ENCODE measurements at places on chromosomes 16 and 17.

- DNase-seq: no peak
These were observed 28.0 kb downstream of the LLGL2 start for GRCh38 chr17:75553295-75554110.

- peak; percentile 49 for DNase-seq
These were observed 36.9 kb downstream of the GINS2 start for GRCh38 chr16:85651629-85652430.

DNA sequence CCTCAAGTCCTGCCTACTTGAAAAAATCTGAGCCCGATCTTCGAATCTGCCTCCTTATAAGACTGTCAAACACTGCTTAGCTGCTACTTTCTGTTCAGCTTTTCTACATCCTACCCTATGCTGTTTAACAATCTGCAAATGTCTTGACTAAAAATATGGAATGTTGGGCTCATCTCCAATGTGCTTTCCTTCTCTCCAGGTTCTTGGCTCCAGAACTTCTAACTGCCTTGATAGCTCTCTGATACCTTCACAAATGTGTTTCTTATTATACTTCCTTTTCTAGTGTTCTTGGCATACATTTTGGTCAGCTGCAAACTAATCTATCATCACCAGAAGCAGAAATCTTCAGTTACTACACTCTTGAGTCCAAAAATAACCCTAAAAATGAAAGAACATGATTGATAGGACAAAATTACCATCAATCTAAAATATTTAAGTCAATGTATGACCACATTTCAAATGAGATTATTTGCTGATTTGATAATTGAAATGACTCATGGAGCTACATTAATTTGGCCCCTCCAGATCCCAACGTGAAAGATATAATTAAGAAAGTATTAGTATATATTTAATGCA is 372.3 kb upstream of the MON1B start:
- no peak for DNase-seq

DNA sequence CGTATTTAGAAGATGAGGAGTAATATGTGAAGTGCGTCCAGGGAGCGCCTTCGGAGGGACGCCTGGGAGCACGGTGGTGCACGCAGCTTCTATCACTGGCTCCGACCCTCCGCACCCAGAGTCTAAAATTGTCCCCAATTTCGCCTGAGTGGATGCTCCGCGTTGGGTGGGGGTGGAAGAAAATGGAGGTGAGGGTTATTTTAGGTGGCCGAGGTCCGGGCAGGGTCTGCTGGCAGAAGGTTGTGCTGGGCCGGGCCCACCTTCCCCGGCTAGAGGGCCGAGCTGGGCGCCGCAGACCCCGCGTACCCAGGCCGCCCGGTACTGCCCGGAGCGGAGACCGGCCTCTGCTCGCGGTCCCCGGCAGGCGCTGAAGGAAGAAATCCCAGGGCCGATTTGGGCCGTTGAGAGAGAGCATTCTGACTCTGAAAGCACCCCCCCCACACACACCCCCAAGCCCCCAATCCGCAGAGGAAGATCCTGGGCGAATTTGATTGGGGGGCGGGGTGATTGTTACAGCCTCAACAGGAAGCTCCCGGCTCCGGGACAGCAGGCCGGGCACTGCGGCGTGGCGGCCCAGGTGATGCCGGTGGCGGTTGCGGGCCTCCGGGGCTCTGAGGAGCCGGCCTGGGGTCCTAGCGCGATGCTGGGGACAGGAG is 3.0 kb downstream of the BAHCC1 start:
- DNase-seq: no peak

DNA sequence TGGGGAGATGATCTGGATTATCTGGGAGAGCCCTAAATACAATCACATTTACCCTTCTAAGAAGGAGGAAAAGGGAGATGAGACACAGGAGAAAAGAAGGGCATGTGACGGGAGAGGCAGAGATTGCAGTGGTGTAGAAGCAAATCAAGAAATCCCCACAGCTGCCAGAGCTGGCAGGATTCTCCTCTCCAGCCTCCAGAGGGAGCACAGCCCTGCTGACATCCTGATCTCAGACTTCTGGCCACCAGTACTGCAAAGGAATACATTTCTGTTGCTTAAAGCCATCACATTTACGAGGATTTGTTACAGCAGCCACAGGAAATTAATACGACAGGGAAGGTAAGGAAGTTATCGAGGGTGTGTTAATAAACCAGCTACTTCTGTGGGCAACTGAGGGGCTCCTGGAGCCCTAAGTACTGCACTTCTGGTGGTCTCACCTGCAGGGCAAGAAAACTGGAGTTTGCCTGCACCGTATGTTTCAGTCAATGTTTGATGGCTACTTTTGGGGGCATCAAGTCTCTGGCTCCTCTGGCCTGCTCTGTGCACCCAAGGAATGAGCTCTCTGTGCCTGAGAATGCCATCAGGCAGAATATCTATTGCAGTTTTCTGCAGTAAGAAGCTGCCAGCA is 22.9 kb upstream of the CDH13 start:
- DNase-seq: peak; percentile 41

- peak; percentile 71 for DNase-seq
These were observed 12.2 kb upstream of the MMD start for GRCh38 chr17:55433629-55434422.

- DNase-seq: no peak
These were observed 2.1 kb downstream of the CLDN7 start for GRCh38 chr17:7260151-7260550.

- peak; percentile 62 for DNase-seq
These were observed 10.3 kb upstream of the IRF8 start for GRCh38 chr16:85888405-85889331.

DNA sequence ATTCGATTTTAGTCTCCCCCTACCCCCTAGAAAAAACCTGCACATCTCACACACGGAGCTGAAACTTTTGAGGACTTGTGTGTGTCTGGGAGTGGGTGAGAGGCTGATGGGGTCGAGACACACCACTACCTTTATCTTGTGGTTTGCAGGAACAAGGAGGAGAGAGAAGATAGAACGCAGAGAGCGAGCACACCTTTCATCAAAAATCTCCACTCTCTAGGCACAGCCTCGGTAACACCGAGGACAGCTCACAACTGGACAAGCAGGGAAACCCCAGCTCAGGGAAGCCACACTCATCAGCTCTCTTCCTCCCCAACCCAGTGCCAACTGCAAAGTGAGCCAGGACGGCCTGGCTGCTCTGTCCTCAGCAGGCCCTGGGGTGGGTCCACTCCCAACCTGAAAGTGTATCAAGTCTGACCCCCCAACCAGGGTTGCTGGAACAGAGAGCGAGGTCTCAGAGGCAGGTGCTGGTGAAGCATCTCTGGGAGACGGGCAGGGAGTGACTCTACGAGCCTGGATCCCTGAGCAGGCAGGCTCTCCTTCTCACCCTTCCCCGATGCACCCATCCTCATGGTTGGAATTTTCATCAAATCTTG is 5.2 kb upstream of the GHDC start:
- no peak for DNase-seq

DNA sequence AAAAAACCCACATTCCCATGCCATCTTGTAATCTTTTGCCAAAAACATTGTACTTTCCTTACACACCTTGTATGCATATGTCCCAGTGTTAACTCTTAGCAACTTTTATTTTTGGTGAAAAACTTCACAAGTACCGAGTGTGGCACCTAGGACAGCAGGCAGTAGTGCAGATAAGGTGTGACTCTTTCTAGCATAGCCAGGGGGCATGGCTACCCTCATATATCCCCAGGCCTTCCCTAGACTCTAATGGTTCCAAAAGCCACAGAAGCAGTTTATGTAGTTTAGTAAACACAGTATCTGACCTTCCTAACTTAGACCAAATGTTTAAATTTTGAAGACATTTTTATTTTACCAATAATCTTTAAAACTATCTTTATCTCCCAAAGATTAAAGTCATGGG is 20.5 kb upstream of the MILR1 start:
- DNase-seq: no peak

- no peak for DNase-seq
These were observed 13.6 kb downstream of the SGF29 start for GRCh38 chr16:28567292-28567691.

DNA sequence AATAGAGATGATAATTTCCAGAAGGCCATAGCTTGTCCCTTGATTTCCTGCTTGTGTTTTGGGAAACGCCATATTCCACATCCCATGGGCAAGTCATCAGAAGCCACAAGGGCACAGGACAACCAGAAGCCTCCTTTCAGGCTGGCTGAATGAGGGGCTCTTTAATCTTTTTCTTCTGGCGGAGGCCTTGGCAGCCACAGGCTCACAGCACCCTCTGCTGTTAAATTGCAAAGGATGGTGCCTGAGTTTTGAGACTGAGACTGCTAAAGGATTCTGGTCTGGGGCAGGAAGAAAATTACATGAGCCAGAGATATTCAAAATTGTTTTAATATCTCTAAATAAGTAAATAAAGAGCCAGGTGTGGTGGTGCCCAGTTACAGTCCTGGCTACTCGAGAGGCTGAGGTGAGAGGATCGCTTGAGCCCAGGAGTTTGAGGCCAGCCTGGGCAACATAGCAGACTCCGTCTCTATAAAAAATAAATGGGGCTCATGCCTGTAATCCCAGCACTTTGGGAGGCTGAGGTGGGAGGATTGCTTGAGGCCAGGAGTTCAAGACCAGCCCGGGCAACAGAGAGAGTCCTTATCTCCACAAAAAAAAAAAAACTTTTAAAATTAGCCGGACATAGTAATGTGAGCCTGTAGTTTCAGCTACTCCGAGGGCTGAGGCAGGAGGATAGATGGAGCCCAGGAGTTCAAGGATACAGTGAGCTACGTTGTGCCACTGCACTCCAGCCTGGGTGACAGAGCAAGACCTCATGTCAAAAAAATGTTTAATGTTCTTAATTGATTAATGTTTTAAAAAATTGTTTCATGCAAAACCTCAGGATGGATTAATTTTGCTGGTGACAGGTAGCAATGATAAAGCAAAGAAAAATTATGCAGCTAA is 26.3 kb downstream of the AARSD1 start:
- peak; percentile 70 for DNase-seq

DNA sequence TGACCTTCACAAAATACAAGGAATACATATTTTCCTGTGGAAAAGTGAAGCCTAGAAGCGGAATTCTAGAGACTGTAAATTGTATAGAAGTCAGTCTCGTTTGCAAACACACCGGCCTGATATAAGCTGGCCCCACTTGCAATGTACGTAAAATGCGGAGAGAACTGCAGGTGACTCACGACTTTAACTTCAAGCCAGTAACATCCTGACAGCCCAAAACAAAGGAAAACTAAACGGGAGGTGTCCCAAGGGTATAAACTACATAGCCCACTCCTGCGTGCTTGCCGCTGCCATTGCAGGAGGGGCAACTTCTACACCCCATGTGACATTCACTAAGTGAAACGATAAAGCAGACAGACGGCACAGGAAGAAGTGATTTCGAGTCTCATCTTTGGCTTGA is 101.6 kb downstream of the CYTH1 start:
- peak; percentile 64 for DNase-seq

DNA sequence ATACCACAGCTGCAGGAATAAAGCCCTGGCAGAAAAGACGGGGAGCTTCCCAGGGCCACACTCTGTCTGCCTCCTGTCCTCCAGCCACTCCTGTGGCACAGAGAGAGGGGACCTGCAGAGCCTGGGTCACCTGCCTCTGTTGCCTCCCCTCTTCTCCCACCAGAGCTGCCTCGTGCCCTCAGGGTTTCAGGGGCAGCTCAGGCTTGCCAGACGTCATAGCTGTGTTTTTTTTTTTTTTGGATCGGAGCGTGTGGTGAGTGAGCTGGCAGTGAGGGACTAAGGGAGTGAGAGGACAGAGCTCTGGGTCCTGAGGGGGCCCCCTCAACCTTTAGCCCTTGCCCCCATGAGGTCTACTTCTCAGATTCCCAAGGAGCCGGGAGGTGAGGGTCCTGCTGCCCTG is 2.1 kb downstream of the PIK3R6 start:
- no peak for DNase-seq

GRCh38 chr16:88613-89012 is 10.6 kb downstream of the MPG start:
- DNase-seq: no peak

GRCh38 chr16:30787613-30788378 is 791 bp upstream of the ZNF629 start:
- DNase-seq: no peak

DNA sequence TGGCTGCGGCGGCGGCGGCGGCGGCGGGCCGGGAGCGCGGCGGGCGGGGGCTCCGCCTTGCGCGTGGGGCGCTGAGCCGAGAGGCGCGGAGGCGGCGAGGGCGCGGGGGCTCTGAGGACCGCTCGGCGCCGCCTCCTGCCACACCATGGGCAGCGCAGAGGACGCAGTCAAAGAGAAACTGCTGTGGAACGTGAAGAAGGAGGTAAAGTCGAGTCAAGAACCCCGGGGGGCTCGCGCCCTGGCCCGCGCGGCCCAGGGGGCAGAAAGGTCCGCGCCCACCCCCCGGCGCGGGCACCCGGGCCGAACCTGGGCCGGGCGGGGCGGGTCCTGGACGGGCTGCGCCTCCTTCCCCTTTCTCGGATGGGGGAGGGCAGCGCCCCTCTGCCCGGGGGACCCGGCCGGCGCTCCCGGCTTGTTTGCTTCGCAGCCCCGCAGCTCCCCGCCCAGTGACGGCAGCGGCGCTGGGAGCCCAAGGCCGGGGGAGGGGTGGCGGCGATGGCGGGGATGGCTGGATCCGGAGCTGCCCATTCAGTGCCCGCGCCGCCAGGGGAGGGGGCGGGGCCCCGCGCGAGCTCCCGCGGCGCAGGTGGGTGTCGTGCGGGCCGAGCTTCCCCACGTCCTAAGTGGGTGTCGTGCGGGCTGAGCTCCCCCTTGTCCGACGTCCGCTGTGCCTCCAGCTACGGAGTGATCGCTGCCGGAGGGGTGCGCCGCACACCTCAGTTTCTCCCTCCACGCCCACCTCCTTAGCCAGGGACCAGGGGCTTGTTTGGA is 428 bp downstream of the SGSM2 start:
- peak; percentile 69 for DNase-seq

DNA sequence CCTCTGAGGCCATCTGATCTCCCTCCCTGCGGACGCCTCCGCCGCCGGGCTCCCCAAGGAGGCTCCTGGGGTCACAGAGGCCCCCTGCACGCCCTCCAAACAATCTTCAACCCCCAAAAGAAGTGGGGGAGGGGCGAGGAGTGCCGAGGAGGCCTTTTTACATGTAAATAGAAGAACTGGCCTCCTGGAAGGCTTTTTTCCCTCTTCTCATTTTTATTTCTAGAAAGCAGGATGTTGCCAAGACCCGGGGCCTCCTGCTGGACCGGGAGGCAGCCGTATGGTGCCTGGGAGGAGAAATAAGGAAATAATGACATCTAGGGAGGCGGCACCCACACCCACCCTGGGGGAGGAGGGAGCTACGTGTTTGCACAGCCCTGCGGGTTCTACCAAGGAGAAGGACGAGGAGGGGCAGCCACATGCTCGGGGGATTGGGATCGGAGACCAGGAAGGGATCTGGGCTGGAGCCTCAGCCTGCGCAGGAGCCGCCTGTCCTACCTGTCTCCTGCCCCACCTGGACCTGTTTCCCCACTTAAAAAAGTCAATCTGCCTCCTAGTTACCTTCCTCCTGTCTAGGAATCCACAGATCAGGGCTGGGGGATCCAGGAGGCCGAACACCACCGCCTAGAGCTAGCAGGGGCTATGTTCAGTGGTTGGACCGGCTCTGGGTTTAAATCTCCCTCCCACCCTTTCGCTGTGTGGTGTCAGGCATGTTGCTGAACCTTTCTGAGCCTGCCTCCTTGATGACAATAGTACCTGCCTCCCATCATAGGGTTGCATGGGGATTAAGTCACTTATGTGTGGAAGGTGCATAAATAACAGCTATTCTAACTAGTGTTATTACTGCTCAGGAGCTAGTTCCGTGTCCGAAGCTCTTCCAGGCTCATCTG is 175.7 kb upstream of the GSE1 start:
- DNase-seq: no peak
